Activated CD8-positive, alpha-beta memory T cell treated with anti-CD3 and anti-CD28 coated beads for 4 hours (primary cell): ENCODE measurements at places on chromosomes 6 and 20.

GRCh38 chr20:11952639-11953038 is 34.9 kb downstream of the BTBD3 start:
- no peak for DNase-seq

- no peak for DNase-seq
Measured at GRCh38 chr6:50778696-50779095, 40.0 kb upstream of the TFAP2B start.

GRCh38 chr6:100078509-100078908 is 84.5 kb upstream of the MCHR2 start:
- no peak for DNase-seq

GRCh38 chr20:45873409-45874103 is 7.5 kb upstream of the ZSWIM1 start:
- no peak for DNase-seq
